ENCODE measurements at places on chromosomes 5 and 9. TPM values are rescaled to one million over a fixed set of nuclear protein-coding genes. Genes with fewer than 3 reads are reported as not detected.

- peak; percentile 36 for DNase-seq
Observed at GRCh38 chr5:132662925-132663770, 5.2 kb downstream of the IL13 start.

DNA sequence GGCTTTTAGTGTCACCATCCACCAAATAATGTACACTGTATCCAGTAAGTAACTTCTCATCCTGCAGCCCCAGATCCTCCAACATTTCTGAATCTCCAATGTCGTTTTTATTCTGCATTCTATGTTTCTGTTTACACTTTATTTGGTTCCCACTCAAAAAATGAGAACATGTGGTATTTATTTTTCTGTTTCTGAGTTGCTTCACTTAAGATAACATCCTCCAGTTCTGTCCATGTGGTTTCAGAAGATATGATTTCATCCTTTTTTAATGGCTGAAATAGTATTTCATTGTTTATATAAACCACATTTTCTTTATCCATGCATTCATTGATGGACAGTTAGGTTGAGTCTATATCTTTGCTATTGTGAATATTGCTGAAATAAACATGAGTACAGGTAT lies 677.3 kb upstream of the FTMT start:
- no peak for DNase-seq

GRCh38 chr9:3186751-3187150 lies 339.1 kb downstream of the RFX3 start:
- no peak for DNase-seq

GRCh38 chr5:17395106-17395880 lies 102.7 kb upstream of the TAF11L2 start:
- no peak for DNase-seq

GRCh38 chr5:54581831-54582548 lies 64.4 kb downstream of the SNX18 start:
- no peak for DNase-seq

DNA sequence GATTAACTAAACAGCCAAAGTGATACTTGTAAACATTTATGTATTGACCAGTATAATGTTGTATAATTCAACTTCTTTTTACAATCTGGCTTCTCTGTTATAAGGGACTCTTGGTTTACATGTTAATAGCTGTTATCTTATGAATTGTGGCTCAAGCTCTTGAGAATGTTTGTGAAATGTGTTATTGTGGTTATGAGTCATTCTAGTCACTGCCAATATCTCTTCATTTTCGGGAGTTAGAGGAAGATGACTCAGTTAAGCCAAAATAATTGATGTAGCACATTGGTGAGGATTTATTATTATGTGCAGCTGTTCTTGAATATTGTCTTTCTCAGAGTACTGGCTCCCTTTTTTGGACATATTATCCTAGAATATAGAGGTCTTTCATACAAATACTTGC lies 655.2 kb upstream of the RIOK2 start:
- DNase-seq: no peak

DNA sequence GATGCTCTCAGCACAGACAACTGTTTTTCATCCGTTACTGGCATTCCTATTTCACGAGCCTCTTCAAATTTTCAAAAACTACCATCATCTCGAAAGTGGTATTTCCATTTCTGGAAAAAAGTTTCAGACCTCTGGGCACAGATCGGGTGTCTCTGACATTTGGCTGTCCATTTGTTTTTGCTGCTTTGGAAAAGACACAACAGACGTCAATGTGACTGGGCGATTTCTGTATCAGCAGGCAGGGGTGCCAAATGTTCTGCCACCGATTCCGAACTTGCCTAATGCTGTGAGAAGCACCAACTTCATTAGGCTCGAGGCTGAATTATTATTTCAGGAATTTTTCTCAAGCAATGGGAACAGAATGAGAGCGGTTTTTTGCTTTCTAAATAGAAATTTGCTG lies 105.6 kb downstream of the ARSB start:
- no peak for DNase-seq

Gene ACTBL2
- total RNA-seq: not detected

- no peak for DNase-seq
Observed at GRCh38 chr5:139513852-139514485, 31.4 kb upstream of the STING1 start.

Gene AQP7
- 0.58 TPM for total RNA-seq

Gene STC2
- 10.7 TPM for total RNA-seq

DNA sequence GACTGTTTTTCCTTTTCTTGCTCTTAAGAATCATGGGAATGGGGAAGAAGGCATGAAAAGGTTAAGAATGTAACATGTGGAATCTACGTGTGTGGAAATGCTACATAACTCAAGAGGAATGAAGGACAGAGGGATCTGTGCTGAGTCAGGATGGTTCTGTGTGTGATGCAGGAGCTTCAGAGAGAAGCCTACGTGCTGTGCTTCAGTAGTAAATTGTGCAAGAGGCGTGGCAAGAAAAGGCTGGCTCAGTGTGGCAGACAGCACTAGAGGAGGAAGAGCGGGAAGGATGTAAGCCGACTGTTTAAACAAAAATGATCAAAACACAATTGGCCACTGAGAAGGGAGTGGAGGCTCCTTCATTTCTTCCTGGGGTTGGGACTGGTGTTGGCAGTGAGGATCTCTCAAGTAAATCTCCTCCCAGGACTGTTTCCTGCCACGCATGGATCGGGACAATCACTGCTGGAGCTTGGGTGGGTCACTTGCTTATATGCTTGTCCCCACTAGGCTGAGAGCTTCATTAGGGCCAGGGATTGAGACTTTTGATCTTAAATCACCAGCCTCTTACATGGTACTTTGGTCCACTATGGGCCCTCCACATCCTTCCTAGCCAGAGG lies 59.4 kb upstream of the BASP1 start:
- DNase-seq: no peak

Gene PCDHAC2
- total RNA-seq: not detected

- no peak for DNase-seq
Observed at GRCh38 chr9:86902586-86902985, 44.7 kb downstream of the GAS1 start.

DNA sequence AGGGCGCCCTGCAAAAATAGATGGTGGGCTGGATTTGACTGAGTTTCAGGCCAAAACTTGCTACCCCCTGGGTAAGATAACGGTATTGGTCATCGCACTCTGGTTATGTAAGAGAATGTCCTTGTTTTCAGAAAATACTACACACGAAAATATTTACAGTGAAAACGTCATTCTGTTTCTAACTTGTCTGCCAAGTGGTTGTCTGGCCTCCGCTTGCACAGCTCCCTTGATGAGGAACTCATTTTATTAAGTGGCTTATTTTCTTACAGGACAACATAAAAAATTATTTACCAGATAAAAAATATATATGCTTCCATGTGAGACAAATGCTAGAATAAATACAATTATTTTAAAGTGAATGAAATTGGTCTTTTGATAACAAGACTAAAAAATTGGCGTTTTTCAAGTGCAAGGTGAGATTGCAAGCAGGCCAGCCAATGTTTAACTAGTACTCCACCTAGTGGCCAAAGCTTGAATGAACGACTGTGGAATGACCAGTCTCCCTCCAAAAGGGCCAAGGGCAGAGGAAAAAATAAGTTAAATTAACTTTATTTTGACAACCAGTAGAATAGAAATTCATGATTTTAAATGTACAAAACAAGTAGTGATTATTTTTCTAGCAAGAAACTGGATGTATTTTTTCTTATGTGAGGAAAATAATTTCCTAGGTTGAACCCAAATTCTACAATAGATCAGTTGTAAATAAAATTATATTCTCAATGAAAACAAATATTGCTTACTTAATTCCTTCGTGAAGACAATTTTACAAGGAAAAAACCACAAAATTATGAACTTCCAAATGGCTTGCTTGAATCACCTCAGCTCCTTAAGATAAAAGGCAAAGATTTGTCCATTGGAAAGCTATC lies 93.2 kb downstream of the ZFAND5 start:
- peak; percentile 46 for DNase-seq

- DNase-seq: no peak
Observed at GRCh38 chr5:179139936-179140235, 79.7 kb downstream of the ZNF354C start.

GRCh38 chr5:63719147-63719546 lies 243.1 kb downstream of the HTR1A start:
- DNase-seq: no peak

Gene NR4A3
- not detected for total RNA-seq

DNA sequence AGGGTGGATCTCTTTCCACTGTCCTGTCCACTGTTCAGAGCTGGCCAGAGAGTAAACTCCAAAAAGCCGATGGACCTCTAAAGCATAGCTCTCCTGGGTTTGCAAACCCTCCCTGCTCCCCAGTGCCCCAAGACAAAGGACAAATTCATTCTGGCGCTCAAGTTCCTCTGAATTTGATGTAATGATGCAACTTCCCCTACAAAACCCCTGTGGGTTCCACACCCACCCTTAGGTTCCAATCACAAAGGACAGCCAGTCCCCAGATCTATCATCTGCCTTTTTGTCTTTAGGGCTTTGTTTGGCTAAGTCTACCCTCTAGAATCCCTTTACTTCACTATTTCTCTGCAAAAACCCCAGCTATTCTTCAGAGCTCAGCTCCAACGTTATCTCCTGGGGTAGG lies 57.4 kb upstream of the SLC25A51 start:
- DNase-seq: no peak

DNA sequence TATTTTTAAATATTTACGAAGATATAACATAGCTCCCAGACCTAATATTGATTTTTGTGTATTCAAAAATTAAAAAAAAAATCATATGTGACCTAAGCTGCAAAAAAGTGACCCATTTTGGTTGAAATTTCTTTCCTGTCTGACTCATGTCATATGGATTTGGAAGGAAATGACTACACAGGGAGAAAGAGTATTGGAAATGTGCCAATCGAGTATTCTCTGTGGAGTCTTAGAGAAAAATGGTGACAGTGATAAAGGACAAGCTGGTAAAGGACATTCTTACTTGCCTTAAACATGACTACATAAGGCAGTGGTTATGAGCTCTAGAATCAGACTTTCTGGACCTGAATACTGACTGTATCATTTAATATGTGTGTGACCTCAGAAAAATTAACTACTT lies 262.9 kb upstream of the PTPRD start:
- DNase-seq: no peak

DNA sequence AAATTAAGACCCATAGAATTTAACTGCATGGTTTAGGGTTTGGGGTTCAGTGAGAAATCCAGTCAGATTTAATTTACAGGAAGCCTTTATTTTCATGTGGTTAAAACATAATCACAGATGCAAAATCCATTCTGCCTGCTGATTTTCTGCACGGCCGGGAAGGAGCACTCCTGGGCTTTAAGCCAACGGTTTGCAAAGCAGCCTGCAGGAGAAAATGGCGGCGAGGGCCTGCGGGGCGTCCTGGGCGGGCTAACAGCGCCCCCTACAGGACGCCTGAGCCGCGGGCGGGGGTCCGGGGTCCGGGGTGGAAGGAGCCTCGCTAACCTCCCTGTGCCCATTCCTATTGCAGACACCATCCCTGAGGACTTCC lies 47.6 kb downstream of the THBS4 start:
- DNase-seq: no peak

Gene LCP2
- not detected for total RNA-seq

DNA sequence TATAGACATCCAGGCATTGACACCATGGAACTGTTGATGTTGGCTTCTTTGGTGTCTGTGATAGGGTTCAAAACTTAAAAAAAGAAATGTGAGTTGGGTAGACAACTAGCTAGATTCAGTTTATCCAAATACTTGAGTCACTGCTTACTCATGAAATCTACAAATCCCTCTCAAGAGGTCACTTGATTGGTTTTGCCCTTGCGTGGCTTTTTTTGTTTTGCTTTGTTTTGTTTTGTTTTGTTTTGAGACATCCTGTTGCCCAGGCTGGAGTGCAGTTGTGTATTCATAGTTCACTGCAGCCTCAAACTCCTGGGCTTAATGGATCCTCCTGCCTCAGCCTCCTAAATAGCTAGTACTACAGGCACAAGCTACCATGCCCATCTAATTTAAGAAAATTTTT lies 10.5 kb upstream of the ENTREP1 start:
- DNase-seq: no peak

GRCh38 chr5:58459146-58460001 lies 512 bp downstream of the PLK2 start:
- peak; percentile 1 for DNase-seq

- DNase-seq: no peak
Observed at GRCh38 chr9:118782790-118783463, 586.3 kb downstream of the BRINP1 start.

DNA sequence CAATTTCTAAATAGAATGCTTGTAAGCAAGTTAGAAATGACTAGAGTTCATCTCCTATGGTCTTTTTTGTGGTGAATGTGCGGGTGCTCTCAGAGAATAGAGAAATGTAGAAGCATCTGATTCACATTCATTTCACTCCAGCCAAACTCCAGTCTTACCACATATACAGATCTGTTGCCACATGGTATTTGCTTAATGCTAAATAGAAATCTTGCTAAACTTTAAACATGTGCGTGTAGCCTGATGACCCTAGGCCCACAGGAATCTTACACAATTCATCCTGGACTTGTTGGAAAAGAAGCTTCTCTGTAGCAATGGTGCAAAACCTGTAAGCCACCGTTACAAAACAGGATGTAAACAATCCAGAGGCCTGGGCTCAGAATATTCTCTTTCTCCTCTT lies 135.2 kb downstream of the PCSK1 start:
- DNase-seq: peak; percentile 98

Gene HK3
- total RNA-seq: not detected

DNA sequence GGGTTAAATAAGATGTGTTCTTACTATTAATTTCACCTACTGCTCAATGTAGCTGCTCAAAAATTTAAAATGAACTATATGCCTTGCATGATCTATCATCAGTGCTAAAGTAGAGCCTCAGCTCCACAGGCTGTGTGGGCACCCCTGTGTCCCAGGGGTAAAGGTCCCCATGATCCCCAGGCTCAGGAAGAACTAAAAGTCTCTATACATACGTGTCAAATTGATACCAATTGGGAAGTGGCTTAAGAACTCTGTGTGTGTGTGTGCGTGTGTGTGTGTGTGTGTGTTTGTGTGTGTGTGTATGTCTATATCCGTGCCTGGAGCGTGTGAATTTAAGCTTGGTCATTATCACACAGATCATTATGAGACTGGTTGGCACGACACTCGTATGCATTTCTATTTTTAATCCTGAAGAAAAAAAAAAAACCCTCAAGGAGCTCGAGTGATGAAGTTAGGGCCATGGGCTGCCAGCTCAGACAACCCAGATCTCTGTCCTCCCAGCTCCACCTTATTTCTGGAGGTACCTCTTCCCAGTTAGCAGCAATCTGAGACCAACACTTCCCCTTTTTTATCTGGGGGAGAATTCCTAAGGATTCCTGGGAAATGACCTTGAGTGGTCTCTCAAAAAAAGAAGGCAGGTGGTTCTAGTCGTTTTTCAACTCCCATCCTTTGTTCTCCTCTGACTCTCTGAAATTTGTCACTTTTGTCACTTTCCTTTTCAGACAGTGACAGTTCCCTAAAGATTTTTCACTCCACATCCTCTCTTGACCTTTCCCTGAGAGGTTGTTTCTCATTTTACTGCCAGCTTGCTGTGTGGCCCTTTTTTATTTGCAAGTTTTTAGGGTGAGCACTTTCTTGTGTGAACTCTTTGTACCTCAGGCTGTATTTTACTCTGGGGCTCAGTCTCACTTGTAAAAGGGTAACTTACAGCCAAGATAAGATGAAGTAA lies 45.7 kb upstream of the CTXN3 start:
- DNase-seq: no peak

- DNase-seq: no peak
Observed at GRCh38 chr5:126104951-126105350, 318.3 kb upstream of the GRAMD2B start.

Gene SLC6A19
- 0.02 TPM for total RNA-seq

Gene THBS4
- total RNA-seq: 0.60 TPM

GRCh38 chr9:113184539-113184938 lies 33.7 kb downstream of the SLC31A2 start:
- DNase-seq: no peak

- DNase-seq: no peak
Observed at GRCh38 chr9:4206718-4207117, 93.2 kb downstream of the GLIS3 start.
